ENCODE measurements at places on chromosomes 11 and 22. TPM values are rescaled to one million over a fixed set of nuclear protein-coding genes. Genes with fewer than 3 reads are reported as not detected.

- H3K4me1 ChIP-seq: no peaks in the 10 kb centered on the region
- H3K36me3 ChIP-seq: no peaks in the 10 kb centered on the region
- no peak overlapping the region for H3K4me3 ChIP-seq
- no peak for DNase-seq
Measured at GRCh38 chr22:47398921-47399790, 636.7 kb downstream of the TBC1D22A start.

DNA sequence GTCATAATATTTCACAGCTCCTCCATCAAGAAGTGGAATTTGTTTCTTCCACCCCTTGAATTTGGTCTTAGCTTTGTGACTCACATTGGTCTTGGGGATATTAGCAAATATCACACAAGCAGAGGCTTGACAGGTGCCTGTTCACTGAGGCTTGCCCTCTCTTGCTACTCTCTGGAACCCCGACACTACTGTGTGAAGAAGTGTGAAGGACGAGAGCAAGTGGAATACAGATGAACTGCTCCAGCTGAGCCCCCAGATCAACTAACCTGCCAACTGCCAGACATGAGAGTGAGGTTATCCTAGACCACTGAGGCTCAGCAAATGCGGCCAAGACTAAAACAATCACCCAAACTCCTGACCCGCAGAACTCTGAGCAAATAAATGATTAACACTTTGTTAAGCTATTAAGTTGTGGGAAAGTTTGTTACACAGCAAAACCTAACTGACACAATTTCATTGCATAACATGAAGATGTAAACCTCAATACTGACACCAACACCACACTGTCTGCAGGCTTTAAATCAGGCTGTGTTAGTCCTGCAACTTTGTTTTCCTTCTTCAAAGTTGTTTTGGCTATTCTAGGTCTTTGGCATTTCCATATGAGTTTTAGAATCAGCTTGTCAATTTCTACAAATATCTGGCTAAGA, 142.5 kb downstream of the APOL5 start:
- H3K4me3 ChIP-seq: no peak overlapping the region
- DNase-seq: no peak
- no peaks in the 10 kb centered on the region for H3K27me3 ChIP-seq
- H3K36me3 ChIP-seq: no peaks in the 10 kb centered on the region
- H3K4me1 ChIP-seq: peaks cover 4% of the 10 kb centered on the region

Gene PGR
- 0.17 TPM for total RNA-seq

- no peaks in the 10 kb centered on the region for H3K27me3 ChIP-seq
- no peak overlapping the region for H3K27ac ChIP-seq
- H3K4me3 ChIP-seq: no peak overlapping the region
- no peak for DNase-seq
- H3K36me3 ChIP-seq: peaks cover 19% of the 10 kb centered on the region
Measured at GRCh38 chr22:40403141-40403540, 32.7 kb downstream of the SGSM3 start.

Gene OR8B2
- not detected for total RNA-seq

Gene TSSK2
- 0.08 TPM for total RNA-seq

GRCh38 chr11:34784318-34784841, 131.8 kb downstream of the APIP start:
- peaks cover 4% of the 10 kb centered on the region for H3K4me1 ChIP-seq
- H3K36me3 ChIP-seq: no peaks in the 10 kb centered on the region
- peak overlapping the region; percentile 82 for H3K27ac ChIP-seq
- DNase-seq: no peak
- no peak overlapping the region for H3K4me3 ChIP-seq

Gene TEAD1
- total RNA-seq: 38.4 TPM

Gene C11orf65
- 0.61 TPM for total RNA-seq

DNA sequence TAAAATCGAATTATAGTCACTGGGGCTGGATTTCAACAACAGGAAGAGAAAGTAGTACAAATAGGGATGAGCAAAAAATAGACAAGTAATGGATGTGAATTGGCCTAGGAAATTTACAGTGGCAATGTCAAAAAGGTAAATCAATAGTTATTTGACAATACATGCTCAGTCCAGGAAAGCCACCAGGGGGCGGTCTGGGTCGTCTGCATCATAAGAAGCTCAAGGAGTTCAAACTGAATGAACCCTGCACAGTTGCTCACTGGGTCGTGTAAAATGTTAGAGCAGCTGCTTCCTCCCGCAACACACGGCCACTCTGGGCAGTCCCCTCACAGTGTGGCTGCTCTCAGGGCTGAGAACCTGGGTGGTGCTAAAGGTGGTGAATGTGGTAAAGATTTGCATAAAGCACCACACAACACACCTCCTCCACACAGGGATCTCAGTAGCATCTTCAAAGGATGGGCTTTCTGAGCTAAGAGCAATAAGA, 85.9 kb downstream of the ZNF280B start:
- no peaks in the 10 kb centered on the region for H3K27me3 ChIP-seq
- no peaks in the 10 kb centered on the region for H3K4me1 ChIP-seq
- H3K36me3 ChIP-seq: no peaks in the 10 kb centered on the region
- H3K27ac ChIP-seq: no peak overlapping the region

DNA sequence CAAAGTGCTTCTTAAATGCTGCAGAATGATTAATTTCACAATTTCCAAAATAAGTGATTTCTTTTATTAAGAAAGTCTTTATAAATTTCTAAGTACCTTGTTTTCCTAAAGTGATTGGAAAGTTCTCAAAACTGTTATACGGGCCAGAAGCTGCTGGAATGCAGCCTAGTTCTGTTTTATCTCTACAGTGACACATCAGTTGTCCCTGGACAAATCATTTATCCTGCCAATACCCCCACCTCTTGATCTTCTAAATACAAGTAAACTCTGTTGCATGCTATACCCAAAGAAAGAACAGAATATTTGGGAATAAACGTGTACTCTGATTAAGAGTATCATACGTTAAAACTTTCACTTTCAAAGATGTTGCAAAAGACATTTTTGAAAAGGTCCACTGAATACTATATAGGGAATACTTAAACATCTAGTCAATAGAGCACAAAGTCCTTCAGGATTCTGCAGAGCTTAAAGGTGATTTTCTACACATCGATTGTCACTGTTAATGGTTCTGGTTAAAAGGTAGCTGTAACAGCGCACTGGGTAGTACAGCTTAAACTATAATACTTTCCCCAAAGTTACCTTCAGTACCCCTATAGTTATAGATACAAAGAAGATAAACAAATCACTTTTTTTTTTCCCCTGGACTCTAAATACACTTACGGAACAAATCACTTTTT, 92.1 kb upstream of the APOA1 start:
- no peak overlapping the region for H3K4me3 ChIP-seq
- no peaks in the 10 kb centered on the region for H3K36me3 ChIP-seq
- no peak for DNase-seq
- no peaks in the 10 kb centered on the region for H3K27me3 ChIP-seq

GRCh38 chr11:26944866-26945664, 48.8 kb upstream of the FIBIN start:
- no peak overlapping the region for H3K27ac ChIP-seq
- H3K4me1 ChIP-seq: peaks cover 8% of the 10 kb centered on the region
- H3K27me3 ChIP-seq: no peaks in the 10 kb centered on the region
- no peak for DNase-seq

Data from liver (tissue), 10 donors.